ENCODE measurements at places on chromosomes 12 and 14.

DNA sequence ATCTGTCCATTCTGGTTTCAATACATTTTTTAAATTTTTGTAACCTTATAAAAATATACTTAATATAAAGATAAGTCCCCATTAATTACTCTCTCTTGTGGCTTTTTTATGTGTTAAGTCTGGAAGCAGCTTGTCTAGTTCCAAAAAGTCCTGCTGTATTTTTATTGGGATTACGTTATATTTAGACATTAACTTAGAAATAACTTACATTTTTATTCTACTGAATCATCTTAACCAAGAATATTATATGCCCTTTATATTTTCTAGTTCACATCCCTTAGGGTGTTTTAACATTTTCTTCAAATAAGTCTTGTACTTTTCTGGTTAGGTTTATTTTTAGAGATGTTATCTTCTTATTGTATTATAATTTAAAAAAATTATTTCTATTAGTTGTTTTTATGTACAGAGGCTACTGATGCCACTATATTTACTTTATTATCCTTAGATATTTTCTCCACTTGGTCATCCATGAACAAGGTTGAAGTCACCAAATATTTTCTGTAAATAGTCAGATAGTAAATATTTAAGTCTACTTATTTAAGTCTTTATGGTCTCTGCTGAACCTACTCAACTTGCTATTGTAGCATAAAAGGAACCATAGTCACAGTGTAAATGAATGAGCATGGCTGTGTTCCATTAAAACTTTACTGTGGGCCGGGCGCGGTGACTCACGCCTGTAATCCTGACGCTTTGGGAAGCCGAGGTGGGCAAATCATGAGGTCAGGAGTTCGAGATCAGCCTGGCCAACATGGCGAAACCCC, 132.4 kb upstream of the NEDD1 start:
- no peak for DNase-seq

DNA sequence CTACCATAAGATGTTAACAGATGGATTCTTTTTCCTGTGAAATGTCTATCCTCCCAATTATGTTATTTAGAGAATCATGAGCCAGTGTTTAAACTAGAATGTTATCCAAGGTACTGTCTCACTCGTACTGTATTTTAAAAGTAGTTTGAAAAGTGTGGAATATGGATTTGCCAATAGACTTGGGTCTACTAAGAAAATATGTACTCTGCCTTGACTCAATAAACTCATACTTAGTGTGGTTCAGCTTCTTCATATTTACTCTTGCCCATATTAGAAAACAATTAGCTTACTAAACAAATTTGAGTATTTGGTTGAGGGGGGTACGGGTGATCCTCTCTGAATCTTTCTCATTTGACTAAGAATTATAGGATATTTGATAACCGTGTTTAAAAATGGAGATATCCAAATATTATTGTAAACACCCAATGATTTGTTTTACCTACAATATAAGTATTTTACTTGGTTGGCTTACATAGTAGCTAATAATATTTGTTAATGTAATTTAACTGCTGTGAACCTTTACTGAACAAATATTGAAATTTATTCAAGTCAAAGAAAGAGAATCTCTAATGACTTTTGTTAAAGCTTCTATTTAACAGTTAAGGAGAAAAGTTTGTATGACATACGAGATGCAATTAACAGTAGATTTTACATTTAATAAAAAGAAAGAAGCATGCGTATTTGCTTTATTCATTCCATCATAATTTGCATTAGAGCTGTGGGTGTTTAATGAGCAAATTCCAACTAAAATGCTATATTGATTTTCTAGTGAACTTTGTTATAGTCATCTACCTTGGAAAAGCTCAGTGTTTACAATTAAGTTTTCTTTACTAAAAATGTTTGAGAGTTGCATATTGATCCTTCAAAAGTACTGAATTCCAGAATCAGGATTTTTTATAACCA, 81.2 kb downstream of the MIPOL1 start:
- DNase-seq = no peak

DNA sequence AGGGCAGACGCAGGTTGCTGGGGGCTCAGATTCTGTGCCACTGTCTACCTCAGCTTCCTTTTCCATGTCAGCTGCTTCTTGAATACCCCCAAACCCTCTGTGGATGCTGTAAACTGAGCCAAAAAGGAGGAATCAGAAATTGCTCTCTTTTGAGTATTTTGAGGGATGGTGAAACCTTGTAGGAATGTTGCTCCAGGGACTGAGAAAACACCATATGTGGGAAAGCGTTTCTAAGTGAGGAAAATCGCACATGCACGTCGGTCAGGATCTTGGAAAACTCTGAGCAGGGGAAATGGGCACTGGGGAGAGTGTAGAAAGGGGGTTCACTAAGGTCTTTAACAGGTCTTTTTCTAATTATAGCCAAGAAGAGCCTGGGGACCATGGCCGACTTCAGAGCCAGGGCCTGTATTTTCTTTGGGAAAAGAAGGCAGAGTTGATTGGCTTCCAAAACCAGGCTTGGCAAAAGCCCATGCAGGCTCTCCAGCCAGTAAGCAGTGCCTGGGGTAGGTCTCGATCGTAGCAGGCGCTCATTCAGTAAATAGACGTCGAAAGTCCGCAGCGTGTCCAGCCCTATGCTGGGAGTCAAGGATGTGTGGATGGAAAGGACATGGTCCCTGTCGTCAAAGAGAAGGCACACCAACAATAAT, 58.0 kb downstream of the NTF3 start:
- no peak for DNase-seq

DNA sequence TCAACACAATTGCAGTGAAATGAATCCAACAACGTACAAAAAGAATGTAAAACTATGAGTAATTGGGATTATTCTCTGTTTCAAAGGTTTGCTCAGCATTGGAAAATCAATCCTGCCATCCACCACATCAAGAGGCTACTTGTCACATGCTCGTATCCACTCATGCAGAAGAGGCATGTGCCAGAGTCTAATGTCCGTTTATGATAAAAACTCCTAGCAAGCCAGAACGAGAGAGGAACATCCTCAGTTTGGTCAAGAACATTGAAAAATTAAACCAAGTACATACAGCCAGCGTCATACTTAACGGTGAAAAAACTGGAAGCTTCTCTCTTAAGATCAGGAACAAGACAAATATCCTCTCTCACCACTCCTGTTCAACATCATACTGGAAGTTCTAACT, 563.9 kb upstream of the TMEM132C start:
- DNase-seq = no peak

DNA sequence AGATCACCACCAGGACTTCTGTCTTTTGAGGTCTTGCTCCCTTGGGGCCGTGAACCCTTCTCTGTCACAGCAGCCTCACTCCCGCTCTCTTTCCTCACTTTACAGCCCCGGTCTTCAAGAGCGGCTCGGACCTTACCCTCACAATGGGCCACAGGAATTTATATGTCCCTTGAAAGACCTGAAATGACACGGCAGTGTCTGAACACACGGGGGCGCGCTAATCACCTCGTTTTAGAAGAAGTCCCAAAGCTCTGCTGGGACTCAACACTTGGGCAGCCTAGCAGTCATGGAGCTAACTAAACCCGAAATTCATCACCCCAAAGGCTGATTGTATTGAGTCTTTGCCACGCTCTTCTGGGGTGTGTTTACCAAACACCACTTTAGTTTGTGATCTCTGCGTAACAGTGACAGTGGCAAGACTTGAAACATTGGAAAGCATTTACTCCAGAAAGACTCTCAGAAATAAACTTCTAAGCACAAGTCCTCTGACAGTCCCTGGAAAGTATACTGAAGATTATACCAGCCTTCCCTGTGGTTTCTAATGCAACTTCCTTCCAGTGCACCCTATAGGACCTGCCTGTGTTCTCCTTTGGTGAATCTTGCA, 29.0 kb downstream of the SERPINA11 start:
- peak; percentile 47 for DNase-seq

GRCh38 chr12:44379831-44380230, 496.3 kb downstream of the NELL2 start:
- no peak for DNase-seq

DNA sequence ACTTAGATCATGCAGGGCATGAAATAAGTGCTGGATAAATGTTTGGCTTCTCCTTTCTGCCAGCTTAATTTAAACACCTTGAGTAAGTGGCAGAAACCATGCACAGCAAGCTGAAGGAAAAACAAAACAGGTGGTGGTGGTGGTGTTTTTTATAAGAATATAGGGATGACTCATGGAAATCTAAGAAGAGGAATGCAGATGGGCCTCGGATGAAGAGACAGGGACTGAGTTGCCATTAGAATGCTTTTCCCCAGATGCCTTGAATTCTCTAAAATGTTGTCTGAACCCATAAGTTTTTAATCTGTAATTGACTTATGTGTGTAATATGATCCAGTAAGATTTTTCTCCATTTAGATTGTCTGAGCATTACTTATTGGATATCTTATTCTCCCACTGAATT, 93.1 kb upstream of the ZDHHC17 start:
- DNase-seq = no peak

GRCh38 chr12:56546680-56547079, 25.1 kb downstream of the RBMS2 start:
- no peak for DNase-seq

DNA sequence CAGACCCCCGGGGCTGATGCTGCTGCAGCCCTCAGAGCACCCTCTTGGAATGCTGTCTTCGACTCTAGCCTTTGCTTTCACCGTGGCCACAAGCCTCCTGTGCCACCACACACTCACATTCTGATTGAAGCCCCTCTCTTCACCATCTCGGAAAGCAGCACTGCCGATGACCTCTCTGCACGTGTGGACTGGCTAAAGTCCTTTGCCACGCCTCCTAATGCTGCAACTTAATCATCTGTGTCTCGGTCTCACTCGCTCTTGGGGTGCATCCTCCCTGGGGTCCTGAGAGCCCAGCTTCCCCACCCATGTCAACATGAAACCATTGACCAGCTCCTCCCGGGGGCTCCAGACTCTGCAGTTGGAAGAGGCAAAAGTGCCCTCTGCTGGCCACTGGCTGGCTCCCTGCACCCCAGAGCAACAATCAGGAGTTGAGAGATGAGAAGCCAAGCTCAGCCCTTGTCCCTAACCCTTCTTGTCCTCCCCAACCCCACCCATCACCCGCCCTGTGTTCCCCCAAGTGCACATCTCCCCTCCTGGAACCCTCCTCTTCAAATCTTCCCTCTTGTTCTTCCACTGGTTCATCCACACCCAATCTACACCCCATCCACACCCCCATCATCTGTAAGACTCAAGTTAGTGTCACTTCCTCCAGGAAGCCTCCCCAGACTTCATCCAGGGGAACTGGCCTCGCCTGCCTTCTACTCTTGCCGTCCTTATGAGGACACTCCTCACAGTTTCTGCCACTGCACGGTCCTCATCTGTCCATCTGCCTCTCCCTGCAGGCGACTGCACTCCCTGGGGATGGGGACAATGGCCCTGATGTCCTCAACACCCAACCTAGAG, 23.6 kb upstream of the FAM181A start:
- DNase-seq = no peak

DNA sequence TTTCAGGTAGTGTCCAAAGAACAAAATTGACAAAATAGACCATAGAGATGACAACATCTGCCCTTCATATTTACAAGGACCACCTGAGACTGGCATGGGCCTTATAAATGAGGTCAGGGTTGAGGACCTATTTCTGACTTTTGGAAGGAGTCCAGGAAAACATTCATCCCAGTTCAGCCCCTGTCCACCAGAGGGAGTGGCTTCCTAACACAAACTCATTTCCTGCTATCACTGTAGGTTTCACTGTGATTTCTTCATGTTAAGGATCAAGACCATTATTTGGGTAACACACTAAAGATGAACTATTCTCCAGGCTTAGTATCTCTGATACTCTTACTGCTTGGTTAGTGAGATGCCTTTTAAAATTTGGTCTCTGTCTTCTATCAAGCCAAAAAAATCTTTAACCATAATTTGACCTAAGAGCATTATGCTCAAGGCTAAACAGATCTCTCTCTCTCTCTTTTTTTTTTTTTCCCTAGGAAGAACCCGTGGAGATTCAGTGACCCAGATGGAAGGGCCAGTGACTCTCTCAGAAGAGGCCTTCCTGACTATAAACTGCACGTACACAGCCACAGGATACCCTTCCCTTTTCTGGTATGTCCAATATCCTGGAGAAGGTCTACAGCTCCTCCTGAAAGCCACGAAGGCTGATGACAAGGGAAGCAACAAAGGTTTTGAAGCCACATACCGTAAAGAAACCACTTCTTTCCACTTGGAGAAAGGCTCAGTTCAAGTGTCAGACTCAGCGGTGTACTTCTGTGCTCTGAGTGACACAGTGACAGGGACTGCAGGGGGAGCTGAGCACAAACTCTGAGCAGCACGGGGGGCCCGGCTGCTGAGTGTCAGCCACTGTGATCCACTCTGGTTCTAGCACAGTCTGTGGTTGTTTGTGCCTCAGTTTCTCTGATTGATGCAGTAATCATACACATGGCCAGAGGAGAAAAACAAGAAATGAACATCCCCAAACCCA, 267.6 kb upstream of the OR4E1 start:
- peak; percentile 31 for DNase-seq

DNA sequence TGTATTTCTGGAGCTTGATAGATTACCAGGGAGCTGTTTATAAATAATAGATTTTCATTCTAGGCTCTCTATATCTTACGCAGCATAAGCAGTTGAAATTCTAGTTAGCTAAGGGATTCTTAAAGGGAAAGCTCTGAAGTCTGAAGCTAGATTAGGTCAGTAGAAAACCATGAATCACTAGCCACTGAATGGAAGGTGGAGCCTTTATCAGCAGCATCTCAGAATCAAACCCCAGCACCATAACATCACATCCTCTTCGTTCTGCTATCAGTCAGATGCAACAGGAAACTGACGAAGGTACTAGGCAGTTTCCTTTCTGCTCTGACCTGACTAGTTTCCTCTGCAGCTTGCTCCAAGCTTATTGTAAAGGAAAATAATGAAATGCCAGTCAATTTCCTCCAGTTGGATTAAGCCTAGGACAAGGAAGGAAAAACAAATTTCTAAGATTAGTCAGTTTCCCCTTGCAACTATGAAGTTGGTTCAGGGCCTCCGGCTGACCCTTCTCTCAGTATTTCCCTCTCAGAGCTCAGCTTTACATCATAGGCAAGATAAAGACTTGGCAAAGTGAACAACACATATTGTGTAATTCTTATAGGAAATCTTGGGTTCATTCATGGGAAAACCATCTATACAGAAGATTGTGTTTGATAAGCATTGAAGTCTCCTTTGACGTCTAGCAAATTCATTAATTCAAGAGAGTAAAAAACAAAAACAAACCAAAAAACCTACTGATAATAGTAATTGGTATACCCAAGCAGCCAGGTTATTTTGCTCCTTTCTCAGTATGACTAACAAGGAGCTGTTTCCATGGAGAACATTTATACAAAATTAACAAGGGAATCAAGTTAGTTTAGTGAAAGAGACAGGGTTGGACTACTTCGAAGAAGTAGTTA, 43.4 kb upstream of the CFAP54 start:
- no peak for DNase-seq

DNA sequence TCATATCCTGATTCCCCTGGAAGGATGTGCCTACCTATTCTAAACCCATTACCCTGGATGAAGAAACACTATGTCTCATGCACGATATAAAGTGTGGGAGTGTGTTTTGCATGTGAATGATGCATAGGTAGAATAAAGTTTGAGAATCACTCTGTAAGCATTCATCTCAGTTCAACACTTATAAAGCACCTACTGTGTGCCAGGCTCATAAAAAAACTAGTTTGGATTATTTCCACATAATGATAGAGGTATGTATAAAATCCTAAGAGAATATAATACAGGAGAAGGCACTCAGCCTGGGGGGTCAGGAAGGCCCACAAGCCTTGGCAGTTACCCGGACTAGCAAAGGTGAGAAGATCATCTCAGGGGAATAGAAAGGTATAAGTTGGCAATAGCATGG, 41.1 kb upstream of the BCL2L14 start:
- DNase-seq = no peak

Measured in activated naive CD8-positive, alpha-beta T cell treated with anti-CD3 and anti-CD28 coated beads, Interleukin-2, amount 10 ng/mL, durations not matched to agents 7 days and 5 days (primary cell).